ENCODE measurements at places on chromosomes 5 and 9. TPM values are rescaled to one million over a fixed set of nuclear protein-coding genes. Genes with fewer than 3 reads are reported as not detected.

LOX gene
- 7.6 TPM for total RNA-seq

FOXD4L6 gene
- not detected for total RNA-seq

GHR gene
- total RNA-seq: 87.6 TPM

TOR4A gene
- total RNA-seq: 2.8 TPM

CCDC180 gene
- 0.24 TPM for total RNA-seq

LCNL1 gene
- total RNA-seq: not detected

CHD1 gene
- 44.3 TPM for total RNA-seq

MSMP gene
- total RNA-seq: not detected

- no peak for DNase-seq
Measured at GRCh38 chr9:119509291-119509905, 140.2 kb upstream of the BRINP1 start.

- DNase-seq: peak; percentile 8
Measured at GRCh38 chr5:1526681-1527131, 2.9 kb upstream of the LPCAT1 start.

GRCh38 chr5:134136221-134136631 is 21.7 kb downstream of the TCF7 start:
- DNase-seq: peak; percentile 12

- no peak for DNase-seq
Measured at GRCh38 chr5:35371951-35372426, 141.7 kb upstream of the PRLR start.

DNA sequence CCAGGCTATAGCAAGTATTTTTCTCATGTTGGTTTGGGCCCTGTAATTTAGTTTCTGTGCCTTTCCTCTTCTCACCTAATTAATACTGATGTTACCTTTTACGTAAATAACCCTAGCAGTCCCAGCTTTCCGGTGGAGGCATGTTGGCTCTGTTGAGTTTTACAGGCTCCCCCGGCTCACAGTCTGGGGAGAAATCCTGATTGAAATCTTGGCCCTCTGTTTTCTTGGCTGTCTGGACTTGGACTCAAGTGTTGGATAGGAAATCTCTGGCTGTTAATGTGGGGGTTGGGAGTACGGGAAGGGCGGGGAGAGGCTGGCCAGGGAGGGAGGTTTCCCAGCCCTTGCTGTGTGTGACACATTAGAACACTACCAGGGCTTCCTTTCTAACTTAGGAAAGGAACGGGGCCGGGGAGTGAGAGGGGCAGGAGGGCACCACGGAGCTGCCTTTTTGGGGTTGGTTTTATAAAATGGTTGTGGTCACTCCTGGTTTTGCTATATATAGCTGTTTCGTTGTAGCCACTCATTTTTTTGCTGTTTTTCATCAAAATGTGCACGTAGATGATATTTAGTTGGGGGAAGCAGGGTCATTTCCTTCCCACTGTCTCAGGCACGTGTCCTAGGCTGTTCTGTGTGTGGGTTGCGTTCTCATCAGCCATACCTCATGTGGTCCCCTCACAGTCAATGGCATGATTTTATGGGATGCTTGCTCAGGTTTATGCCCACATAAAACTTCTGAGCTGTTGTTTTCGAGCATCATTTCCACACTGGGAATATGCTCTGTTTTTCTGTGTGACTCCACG is 11.0 kb downstream of the TRIO start:
- DNase-seq: peak; percentile 60

DNA sequence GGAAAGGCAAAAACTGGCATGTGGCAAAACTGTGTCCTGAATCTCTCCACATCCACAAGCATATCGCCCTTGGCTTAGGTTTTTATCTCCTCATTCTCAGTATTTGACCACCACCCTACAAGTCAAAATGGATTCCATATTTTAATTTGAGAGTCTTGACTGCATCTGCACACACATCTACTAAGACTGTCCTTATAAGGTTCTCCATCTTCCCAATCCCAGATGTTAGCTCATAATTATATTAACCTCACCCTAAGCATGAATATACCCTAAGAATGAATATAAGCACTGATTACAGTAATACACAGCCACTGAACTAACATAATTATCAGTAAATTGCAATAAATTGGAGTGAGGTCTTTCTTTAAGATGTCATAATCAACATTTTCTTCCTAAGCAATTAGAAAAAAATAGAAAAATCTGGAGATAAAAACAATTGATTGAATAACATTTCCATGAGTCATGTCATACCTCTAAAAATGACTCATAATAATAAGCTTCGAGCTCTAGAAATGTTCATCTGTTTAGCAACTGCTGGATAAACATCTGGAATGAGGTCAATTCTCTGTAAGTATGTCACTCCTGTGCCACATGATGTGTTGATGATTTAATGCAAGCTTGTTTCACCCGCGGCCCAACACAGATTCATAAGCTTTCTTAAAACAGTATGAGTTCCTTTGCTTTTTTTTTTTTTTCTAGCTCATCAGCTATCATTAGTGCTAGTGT is 39.9 kb upstream of the PAM start:
- no peak for DNase-seq

- DNase-seq: no peak
Measured at GRCh38 chr5:169413416-169413815, 112.5 kb upstream of the SLIT3 start.

- no peak for DNase-seq
Measured at GRCh38 chr9:98129451-98129881, 10.4 kb upstream of the TRIM14 start.

DNA sequence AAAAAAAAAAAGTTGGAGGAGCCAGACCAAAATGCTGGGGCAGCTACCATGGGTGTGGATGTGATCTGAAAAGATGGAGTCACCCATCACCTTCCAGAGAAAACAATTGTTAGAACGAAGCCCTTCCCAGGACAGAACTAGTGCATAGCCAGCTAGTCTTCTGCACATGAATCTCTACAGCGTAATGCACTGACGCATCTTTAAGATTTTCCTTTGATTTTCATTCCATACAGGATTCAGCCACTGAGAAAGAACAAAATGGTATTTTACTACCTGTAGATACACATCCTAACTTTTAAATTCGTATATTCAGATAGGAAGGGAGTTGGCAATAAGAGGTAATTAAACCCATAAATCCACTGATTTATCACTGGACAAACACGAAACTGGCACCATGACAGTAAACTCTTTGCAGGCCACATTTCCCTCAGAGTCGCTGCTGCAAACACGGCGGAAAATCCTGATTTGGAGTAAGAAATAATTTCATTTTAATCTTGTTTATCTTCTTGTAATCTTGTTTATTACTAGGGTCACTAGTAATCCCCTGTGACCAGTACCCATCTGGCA is 206.6 kb downstream of the SPOCK1 start:
- no peak for DNase-seq

DNA sequence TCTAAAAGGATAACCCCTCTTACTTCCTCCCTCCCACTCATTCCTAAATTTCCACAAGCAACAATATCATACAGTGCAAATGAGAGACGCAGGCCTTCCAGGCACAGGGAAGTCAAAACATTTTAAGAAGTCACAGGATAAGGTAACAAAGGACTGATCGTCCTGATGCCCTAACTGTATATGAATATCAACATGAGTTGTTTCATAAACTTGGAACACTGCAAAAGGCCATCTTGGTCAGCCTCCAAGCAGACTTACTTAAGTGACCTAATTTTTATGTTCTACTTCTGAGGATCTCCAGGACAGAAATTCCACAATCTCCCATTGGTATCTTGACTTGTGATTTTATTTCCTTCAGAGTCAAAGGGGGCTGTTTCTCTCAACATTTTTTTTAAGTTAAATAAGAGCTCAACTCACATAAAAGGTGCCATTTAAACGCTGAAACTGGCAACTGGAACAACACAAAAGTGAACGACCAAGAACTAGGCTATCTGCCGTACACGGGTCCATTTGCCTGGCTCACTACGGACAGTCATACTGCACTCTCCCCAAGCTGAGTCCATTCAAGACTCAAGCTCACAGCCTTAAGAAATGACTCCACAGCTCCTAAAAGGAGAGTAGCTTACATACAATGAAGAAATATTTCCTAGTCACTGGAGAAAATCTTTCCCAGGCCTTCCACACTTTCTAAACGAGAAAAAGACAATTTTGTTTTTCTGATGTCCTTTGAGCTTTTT is 71.3 kb downstream of the LHFPL2 start:
- peak; percentile 59 for DNase-seq

- no peak for DNase-seq
Measured at GRCh38 chr9:87469793-87470465, 27.7 kb upstream of the DAPK1 start.

GRCh38 chr9:84975926-84976325 is 306.4 kb downstream of the NTRK2 start:
- DNase-seq: no peak

GRCh38 chr5:75043633-75044264 is 8.6 kb downstream of the GCNT4 start:
- no peak for DNase-seq

DNA sequence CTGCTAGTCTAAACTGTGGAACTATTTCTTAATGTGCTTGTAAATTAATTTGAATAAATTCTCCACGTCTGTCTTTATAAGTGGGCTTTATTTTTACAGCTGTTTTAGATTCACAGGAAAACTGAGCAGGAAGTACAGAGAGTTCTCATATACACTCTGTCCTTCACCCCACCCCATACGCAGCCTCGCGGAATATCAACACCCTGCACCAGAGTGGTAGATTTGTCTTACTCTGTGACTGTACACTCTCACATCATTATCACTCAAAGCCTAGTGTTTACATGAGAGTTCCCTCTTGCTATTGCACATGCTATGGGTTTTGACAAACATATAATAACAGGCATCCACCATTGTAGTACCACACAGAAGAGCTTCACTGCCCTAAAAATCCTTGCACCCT is 179.7 kb upstream of the DAB2 start:
- no peak for DNase-seq

- no peak for DNase-seq
Measured at GRCh38 chr5:72847439-72847838, 31.0 kb downstream of the TNPO1 start.

- no peak for DNase-seq
Measured at GRCh38 chr5:9168791-9169556, 376.9 kb downstream of the SEMA5A start.

DNA sequence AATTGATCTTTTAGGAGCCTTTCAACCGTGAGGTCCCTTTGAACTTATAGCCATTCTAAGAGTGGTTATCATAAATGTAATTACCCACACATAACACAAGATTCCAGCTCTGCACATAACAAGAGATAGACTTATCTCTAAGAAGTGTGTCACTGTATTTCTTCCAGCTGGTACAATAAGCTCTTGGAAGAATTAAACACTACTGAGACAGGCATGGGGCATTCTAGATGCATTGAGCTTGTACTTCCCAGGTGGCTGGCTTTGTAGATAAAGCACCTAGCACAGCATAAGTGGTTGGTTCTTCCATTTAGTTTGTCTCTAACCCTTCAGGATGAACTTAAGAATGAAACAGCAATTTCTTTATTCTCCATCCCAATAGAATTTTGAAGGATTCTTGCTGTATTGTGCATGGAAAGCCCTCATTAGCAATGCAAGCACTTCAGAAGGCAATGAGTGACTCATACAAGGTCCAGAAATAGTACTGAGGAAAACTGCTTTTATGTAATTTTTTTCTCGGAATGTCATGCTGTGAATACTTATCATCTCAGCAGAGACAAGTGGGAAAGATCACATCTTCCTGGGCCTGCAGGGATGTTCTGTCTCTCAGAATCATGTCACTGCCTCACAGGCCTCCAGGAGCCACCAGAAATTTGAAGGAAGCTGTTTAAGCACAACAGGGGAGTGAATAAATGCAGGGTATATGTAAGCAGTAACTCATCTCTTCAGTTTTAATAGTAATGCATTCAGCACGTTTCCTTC is 91.1 kb upstream of the CD180 start:
- no peak for DNase-seq

Data from gastrocnemius medialis (tissue), 4 donors.